NCI-H510A (cell line): ENCODE measurements at places on chromosomes 6 and 20.

DNA sequence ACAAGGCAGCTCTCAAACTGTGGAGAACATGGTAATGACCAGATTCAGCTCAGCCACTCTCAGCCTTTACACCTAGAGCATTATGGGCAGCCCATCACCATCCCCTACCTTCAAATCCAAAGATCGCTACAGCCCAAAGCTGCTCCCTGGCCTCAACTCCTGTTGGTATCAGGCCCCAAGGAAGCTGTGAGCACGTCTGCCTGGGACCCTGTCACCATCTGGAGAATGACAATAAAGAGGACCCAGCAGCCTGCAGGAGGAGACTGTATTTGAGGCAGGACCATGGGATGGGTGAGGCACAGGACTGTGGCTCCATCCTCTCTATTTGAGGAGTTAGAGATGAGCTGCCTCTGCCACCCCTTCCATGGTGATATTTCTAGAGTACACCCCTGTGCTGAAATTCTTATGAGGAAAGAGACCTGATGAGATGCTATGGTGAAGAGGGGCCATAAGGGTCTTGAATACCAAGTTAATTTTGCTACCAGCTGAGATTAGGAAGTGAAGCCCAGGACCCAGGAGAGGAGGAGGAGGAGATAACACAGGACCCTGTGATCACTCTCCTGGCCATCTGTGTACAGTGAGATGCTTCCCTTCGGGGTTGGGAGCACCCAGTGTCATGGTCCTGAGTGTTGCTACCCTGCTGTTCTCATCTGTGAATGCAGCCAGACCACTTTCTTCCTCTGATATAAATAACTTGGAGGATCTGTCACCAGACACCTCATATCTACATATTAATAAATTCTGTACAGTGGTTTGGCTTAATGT, 19.6 kb upstream of the MICB start:
- no peak for DNase-seq

- DNase-seq, result peak; percentile 65
These were observed 31.8 kb upstream of the RALGAPA2 start for GRCh38 chr20:20744170-20744725.

DNA sequence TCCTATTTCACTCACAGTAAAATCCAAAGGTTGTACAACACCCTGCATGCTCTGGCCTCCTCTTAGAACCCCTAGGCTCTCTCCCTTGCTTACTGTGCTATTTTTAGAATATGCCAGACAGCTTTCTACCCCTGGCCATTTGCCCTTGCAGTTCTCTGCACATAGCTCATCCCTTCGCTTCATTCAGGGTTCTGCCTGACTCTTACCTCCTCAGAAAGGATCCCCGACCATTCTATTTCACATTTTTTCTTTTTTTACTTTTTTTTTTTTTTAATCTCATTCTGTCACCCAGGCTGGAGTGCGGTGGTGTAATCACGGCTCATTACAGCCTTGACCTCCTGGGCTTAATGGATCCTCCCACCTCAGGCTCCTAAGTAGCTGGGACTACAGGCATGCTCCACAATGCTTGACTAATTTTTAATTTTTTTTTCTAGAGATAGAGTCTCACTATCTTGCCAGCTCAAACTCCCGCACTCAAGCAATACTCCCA, 33.6 kb downstream of the COMMD7 start:
- DNase-seq, result no peak

DNA sequence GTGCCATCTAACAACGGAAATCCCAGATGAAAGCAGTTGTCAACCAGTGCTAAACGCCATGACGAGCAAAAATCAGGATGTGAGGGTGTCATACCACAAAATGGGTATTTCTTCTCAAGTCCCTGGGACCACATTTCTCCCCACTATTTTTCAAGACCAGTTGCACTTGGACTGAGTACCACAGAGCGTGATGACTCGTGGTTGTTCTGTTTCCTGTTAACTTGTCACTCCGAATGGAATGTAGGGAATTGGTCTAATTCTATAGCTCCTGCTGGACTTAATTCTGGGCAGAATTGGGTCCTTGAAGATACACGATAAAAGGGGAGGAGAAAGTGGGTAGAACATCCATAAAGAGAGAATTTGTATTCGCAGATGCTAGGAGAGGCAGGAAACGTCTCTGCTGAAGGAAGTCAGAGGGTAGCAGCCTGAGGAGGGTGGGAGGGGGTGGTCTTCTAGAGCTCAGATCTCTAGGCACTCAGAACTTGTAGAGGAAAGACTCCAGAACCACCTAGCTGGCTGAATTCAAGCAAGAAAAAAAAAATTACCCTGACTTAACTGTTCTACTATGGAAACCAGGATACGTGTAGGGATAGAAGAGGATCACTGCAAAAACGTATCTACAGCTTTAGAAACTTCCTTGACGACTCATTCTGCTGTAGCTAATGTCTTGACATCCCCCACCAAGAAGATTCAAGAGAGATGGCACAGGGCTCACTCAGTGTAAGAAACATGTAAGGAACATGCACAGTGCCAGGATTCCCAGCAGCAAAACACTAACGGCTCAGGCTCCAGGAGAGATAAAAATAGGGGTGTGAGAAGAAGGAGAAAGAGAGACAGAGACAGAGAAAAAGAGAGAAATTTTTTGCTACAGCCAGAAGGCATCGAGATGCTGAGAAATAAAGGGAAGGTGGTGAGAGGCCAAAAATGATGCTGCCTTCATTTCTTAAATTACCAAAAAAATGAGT, 494.7 kb downstream of the CD83 start:
- DNase-seq, result no peak

- no peak for DNase-seq
These were observed 90.2 kb upstream of the HDAC2 start for GRCh38 chr6:114061116-114061515.

- DNase-seq, result no peak
These were observed 531.0 kb downstream of the EPM2A start for GRCh38 chr6:145204301-145204700.

GRCh38 chr6:111691345-111692225, 85.9 kb upstream of the TRAF3IP2 start:
- DNase-seq, result no peak

GRCh38 chr6:26316291-26316690, 48.7 kb upstream of the BTN3A2 start:
- no peak for DNase-seq

GRCh38 chr20:11682285-11682684, 235.4 kb upstream of the BTBD3 start:
- no peak for DNase-seq

DNA sequence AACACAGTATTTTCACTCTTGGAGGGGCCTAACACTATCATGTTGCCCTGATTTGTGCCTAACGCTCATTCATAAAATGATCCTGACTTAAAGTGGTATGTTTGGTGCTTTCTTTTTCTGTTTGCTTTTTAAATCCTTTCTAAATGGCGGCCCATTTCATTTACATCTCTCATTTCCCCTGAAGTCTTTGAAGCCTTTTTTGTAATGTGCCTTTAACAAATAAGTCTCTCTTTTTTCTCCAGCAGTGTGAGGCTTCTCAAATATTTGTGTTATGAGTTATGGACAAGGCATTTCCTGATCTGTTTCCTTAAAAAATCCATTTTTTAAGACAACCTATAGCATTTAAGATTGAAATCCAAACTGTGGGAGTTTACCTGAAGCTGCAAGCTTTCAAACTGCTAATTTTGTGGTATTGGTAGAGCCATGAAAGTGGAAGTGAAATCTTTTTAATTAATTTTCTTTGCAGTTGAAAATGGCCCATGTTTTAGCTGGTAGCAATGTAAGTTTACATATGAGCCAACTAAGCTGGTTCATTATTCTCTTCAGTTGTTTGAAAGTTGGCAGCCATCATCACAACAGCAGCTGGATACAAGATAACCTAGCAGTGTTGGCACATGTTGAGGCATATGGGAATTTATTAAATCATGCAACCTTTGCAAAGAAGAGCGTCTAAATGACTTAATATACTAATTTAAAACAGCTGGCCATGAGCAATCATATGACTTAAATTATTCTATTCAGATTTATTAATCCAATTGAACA, 469.7 kb downstream of the CDKAL1 start:
- DNase-seq, result no peak

DNA sequence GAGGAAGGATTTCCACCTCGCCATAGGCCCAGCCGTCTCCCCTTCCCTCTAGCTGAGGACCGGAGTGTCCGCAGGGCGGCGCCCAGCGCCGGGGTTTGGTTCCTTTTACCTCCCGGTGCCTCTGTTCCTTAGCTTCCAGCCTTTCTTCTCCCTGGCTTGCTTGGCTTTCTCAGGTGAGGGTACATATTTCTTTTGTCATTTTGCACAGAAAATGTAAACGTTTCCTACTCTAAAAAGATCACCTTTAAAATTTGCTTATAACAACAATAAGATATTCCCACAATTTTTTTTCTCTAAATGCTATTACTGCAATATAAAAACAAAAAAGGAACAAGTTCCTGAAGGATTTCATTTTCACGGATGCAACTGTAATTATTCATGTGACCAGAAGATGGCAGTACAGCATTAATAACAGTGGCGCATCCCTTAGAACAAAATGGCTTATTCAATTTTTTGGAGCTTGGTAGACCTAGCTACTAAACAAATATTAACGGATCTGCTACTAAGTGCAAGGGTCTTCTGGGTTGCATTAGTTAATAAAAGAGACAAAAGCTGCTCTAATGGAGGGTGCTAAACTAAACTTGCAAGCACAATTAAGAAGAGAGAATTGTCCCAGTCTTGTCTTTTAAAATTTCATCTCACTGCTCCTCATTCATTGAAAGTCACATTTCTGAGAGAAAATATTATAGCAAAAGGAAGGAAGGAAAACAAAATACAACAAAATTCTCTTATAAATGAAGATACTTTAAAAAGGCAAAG, 172.9 kb downstream of the ADGRG6 start:
- no peak for DNase-seq

GRCh38 chr6:4901386-4902061, 102.3 kb downstream of the RPP40 start:
- no peak for DNase-seq

DNA sequence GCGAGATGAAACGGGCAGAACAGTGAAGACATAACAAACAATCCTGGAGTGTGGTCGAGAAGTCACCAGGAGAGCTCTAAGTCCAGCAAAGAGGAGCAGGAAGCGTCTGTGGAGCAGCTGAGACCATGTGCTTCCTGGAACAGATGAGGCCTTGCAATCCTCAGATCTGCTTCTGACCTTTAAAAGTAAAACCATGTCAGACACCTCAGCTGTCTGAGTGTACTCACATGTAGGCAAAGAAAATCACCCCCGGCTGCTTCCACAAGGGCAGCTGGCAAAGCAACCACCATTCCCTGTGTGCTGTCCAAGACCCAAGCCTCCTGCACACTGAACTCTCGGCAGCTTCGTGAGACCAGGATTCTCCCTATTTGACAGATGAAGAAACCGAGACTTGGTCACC, 76.6 kb downstream of the EDN3 start:
- no peak for DNase-seq

GRCh38 chr20:33662172-33662571, at the start of gene C20orf144:
Gene C20orf144, plus strand, starts transcription at chr20:33662327. Its CDS starts 19 bp downstream, at chr20:33662346.
- DNase-seq, result no peak

DNA sequence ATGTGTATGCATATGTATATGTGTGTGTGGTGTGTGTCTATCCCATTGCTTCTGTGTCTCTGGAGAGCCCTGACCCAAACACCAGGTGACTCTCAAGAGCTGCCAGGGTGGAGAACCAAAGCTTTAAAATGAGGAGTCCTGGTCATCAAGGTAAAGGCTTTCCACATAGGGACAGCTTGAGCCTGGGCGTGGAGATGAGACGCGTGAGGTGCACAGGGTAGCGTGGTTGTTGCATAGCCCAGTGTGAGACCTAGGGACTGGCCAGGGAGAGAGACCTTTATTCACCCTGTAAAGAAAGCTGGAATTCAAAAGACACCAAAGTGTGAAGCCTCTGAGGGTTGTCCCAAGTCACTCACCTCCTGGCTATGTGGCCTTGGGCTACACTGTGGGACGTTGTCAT, 149.1 kb downstream of the SYCP2 start:
- DNase-seq, result no peak

- DNase-seq, result no peak
These were observed 88.3 kb downstream of the SH3BGRL2 start for GRCh38 chr6:79719248-79719960.

GRCh38 chr20:43955062-43955749, 40.6 kb downstream of the TOX2 start:
- DNase-seq, result no peak

GRCh38 chr20:1122388-1123315, 4.2 kb downstream of the PSMF1 start:
- no peak for DNase-seq

DNA sequence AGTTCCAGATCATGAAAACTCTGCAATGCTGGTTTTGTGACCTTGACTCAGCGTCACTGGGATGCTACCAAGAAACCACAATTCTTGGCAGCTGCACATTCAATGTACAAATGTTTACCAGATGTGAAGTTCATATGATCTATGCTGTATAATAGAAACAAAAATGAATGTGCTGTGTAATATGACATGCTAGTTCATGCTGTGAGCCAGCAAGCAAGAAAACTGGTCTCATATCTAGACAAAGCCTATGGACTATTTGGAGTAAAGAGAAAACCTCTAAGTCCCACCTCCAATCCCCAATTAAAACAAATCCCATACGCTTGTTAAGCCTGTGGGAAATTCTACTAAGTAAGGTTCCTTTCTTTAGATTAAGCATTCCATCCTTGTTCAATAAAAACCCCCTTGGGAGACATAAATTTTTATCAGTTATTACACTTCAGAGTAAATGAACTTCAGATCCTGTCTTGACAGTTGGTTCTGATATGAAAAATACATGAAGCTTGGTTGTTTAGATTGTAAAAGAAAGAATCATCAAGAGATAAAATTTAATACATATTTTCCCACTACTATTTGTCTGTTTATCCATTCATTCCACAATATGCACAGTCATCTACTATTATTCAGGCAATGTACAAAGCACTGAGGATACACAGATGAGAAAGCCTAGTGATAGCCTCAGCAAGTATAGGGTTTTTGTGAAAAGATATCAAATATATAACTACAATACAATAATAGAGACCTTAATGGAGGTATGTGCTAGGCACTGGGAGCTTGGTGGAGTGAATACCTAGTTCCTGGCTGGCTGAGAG, 20.1 kb downstream of the COL21A1 start:
- DNase-seq, result no peak

DNA sequence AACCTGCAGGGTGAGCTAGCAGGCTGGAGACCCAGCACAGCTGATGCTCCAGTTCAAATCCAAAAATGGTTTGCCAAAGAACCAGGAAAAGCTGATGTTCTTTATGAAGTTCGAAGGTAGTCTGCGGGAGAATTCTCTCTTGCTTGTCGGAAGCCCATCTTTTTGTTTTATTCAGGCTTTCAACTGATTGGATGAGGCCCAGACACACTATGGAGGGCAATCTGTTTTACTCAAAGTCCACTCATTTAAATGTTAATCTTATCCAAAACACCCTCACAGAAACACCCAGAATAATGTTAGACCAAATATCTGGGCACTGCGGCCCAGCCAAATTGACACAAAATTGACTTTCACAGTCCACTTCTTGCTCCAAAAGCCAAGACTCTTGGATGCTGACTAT, 105.6 kb upstream of the PMEPA1 start:
- DNase-seq, result no peak

DNA sequence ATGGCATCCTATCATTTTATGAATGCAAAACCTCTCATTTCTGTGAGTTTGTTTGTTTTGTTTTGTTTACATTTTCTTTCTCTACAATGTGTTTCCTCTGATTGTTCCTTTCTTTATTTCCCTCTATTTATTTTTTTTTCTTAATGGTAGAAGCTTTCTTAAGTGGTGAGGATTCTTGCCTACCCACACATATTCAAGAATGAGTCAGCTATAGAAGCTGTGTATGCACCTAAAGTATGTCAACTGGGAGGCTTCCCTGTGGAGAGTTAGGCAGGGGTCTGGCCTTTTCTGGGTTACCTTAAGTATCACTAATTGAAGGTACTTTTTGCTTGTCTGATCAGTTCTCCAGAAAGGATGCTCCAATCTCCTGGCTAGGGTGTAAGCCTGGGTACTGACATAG, 354.0 kb downstream of the ESR1 start:
- no peak for DNase-seq

- DNase-seq, result no peak
These were observed 149.9 kb upstream of the SMLR1 start for GRCh38 chr6:130677312-130677711.
